ENCODE measurements at places on chromosomes 5 and 9.
A peak's percentile ranks its signal among the peaks of the same experiment; 100 is the strongest.

- no peaks in the 10 kb centered on the region for H3K4me1 ChIP-seq
- H3K36me3 ChIP-seq = no peaks in the 10 kb centered on the region
- no peak overlapping the region for H3K4me3 ChIP-seq
- H3K27ac ChIP-seq = no peak overlapping the region
Measured at GRCh38 chr5:95701074-95701473, 18.3 kb upstream of the SPATA9 start.

DNA sequence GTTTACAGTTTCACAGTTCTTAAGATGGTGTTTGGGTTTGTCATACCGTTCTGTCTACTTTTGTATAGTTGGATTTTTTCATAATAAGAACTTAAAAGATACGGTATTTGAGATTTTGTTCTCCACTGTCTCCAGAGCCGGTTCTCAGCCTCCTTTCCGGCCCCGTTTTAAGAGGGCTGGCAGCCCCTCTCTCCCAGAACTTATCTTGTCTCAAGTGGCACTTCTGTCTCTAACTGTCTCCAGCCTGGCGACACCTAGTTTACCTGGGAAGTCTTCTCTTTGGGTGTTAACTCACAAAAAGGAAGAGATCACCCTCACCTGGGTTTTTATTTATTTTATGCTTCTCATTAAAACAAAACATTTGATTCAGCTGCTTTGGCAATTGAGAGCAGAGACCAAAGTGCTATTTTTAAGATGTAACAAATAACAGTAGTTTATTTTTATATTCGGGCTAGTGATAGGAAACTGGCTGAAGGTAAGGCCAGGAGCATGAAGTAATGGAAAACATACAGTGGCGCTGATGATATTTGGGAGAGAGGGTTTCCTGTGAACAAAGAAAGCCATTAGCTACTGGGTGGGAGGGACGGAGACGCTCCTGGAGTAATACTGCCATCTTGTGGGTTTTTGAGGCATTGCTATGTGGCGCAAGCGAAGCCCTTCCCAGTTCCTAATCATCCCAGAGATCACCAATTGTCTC lies 48.3 kb downstream of the ACER2 start:
- DNase-seq = peak; percentile 69
- H3K27me3 ChIP-seq = no peaks in the 10 kb centered on the region
- no peak overlapping the region for H3K4me3 ChIP-seq
- peak overlapping the region; percentile 55 for H3K27ac ChIP-seq
- H3K36me3 ChIP-seq = no peaks in the 10 kb centered on the region

GRCh38 chr9:69496846-69497450 lies 171.9 kb downstream of the ENTREP1 start:
- no peak overlapping the region for H3K27ac ChIP-seq
- no peak for DNase-seq
- no peak overlapping the region for H3K4me3 ChIP-seq

DNA sequence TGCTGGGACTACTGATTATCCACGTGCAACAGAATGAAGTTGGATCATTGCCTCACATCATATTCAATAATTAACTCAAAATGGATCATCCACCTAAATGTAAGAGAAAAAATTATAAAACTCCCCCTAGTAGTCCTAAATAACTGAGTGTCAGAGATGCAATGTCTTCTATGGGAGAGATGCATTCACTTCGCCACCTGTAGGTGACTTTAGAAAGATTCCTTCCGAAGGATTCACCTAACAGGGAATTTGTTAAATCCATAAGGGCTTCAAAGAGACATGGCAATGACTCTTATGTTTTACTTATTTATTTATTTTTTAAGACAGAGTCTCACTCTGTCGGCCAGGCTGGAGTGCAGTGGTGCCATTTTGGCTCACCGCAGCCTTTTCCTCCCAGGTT lies 526.0 kb downstream of the MTRR start:
- no peaks in the 10 kb centered on the region for H3K4me1 ChIP-seq
- DNase-seq = no peak
- H3K4me3 ChIP-seq = no peak overlapping the region
- H3K36me3 ChIP-seq = no peaks in the 10 kb centered on the region
- H3K27ac ChIP-seq = no peak overlapping the region

GRCh38 chr5:116754556-116754955 lies 179.9 kb upstream of the SEMA6A start:
- H3K4me1 ChIP-seq = no peaks in the 10 kb centered on the region
- H3K36me3 ChIP-seq = peaks cover 6% of the 10 kb centered on the region
- DNase-seq = no peak
- H3K4me3 ChIP-seq = no peak overlapping the region

GRCh38 chr5:129601576-129601975 lies 141.5 kb downstream of the ADAMTS19 start:
- H3K4me1 ChIP-seq = no peaks in the 10 kb centered on the region
- H3K4me3 ChIP-seq = no peak overlapping the region
- no peaks in the 10 kb centered on the region for H3K36me3 ChIP-seq
- no peak overlapping the region for H3K27ac ChIP-seq

GRCh38 chr9:121279776-121280388 lies 11.9 kb downstream of the GSN start:
- peaks cover 13% of the 10 kb centered on the region for H3K27me3 ChIP-seq

GRCh38 chr5:62197697-62198096 lies 108.3 kb upstream of the KIF2A start:
- DNase-seq = no peak
- peaks cover 6% of the 10 kb centered on the region for H3K36me3 ChIP-seq
- H3K27me3 ChIP-seq = peaks cover 1% of the 10 kb centered on the region
- no peak overlapping the region for H3K4me3 ChIP-seq
- no peak overlapping the region for H3K27ac ChIP-seq

- no peaks in the 10 kb centered on the region for H3K4me1 ChIP-seq
- peaks cover 3% of the 10 kb centered on the region for H3K27me3 ChIP-seq
- no peak for DNase-seq
- no peak overlapping the region for H3K4me3 ChIP-seq
- no peak overlapping the region for H3K27ac ChIP-seq
Measured at GRCh38 chr5:134236318-134236717, 10.4 kb upstream of the PPP2CA start.

DNA sequence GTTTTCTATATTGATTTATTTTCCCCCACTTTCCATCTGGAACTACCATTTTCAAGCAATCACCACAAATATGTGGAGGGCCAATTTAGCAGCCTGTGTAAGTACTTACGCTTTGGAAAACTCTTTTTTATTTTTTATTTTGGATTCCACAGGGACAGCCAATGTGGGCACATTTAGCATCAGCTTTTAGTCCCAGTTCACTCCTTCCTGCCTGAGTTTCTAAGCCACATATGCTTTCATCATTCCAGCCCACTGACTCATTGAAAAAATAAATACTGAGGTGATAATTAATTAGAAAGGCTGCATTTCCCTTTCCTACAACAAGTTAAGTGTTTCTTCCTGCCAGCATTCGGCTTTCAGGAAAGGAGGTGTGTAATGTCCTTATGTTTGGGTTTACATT lies 76.8 kb downstream of the TMEM167A start:
- no peaks in the 10 kb centered on the region for H3K27me3 ChIP-seq
- peaks cover 13% of the 10 kb centered on the region for H3K4me1 ChIP-seq
- H3K4me3 ChIP-seq = no peak overlapping the region
- H3K27ac ChIP-seq = no peak overlapping the region

GRCh38 chr5:82992646-82993045 lies 84.5 kb downstream of the TMEM167A start:
- H3K36me3 ChIP-seq = no peaks in the 10 kb centered on the region
- no peak overlapping the region for H3K4me3 ChIP-seq
- no peaks in the 10 kb centered on the region for H3K27me3 ChIP-seq
- no peak overlapping the region for H3K27ac ChIP-seq
- no peak for DNase-seq

- no peak for DNase-seq
- H3K27me3 ChIP-seq = peaks cover 2% of the 10 kb centered on the region
- no peak overlapping the region for H3K27ac ChIP-seq
- no peaks in the 10 kb centered on the region for H3K36me3 ChIP-seq
- H3K4me1 ChIP-seq = peaks cover 2% of the 10 kb centered on the region
Measured at GRCh38 chr9:134600371-134600770, 41.2 kb upstream of the COL5A1 start.

- DNase-seq = no peak
- no peaks in the 10 kb centered on the region for H3K4me1 ChIP-seq
- no peak overlapping the region for H3K27ac ChIP-seq
- no peaks in the 10 kb centered on the region for H3K27me3 ChIP-seq
- H3K36me3 ChIP-seq = no peaks in the 10 kb centered on the region
- no peak overlapping the region for H3K4me3 ChIP-seq
Measured at GRCh38 chr5:52190737-52191136, 597.0 kb upstream of the ITGA1 start.

DNA sequence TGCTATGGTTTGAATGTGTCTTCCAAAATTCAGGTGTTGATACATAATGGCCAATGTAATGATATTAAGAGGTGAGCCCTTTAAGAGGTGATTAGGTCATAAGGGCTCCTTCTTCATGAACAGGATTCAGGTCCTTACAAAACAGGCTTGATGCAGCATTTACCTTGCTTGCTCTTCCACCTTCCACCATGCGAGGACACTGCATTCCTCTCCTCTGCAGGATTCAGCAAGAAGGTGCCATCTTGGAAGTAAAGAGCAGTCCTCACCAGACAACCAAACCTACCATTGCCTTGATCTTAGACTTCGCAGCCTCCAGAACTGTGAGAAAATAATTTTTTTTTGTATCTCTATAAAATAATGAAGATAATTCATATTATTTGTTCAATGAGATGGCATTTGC lies 314.0 kb upstream of the SMARCA2 start:
- H3K27me3 ChIP-seq = no peaks in the 10 kb centered on the region
- H3K27ac ChIP-seq = no peak overlapping the region
- DNase-seq = no peak
- H3K4me1 ChIP-seq = no peaks in the 10 kb centered on the region

DNA sequence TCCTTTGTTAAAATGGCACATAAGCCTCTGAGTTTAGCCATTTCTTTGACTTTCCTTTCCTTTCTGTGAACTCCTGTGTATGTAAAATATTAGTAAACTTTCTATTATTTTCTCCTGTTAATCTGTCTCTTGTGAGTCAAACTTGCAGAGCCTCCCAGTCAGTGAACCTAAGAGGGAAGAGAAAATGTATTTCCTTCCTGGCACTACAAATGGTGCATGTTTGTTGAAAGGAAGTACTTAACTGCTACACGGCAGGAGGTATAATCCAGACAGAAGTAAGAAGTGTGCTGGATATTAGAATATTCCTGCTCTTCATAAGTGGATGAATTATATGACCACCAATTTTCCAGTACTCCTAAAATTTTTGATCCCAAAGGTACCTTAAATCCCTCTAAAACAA lies 23.0 kb downstream of the CTSL start:
- DNase-seq = no peak
- peaks cover 18% of the 10 kb centered on the region for H3K4me1 ChIP-seq
- H3K27me3 ChIP-seq = peaks cover 3% of the 10 kb centered on the region
- peak overlapping the region; percentile 52 for H3K4me3 ChIP-seq
- H3K27ac ChIP-seq = peak overlapping the region; percentile 95

- no peak overlapping the region for H3K27ac ChIP-seq
- peaks cover 11% of the 10 kb centered on the region for H3K4me1 ChIP-seq
- no peaks in the 10 kb centered on the region for H3K27me3 ChIP-seq
- no peak overlapping the region for H3K4me3 ChIP-seq
- no peaks in the 10 kb centered on the region for H3K36me3 ChIP-seq
Measured at GRCh38 chr5:66987126-66987525, 209.5 kb downstream of the CD180 start.

GRCh38 chr9:14424289-14424688 lies 110.3 kb upstream of the NFIB start:
- H3K27ac ChIP-seq = peak overlapping the region; percentile 23
- H3K4me3 ChIP-seq = no peak overlapping the region
- H3K27me3 ChIP-seq = peaks cover 3% of the 10 kb centered on the region
- no peak for DNase-seq
- H3K36me3 ChIP-seq = no peaks in the 10 kb centered on the region

- peaks cover 35% of the 10 kb centered on the region for H3K4me1 ChIP-seq
- peaks cover 62% of the 10 kb centered on the region for H3K36me3 ChIP-seq
- H3K27me3 ChIP-seq = peaks cover 8% of the 10 kb centered on the region
- no peak overlapping the region for H3K4me3 ChIP-seq
Measured at GRCh38 chr5:157476702-157477408, 16.8 kb downstream of the NIPAL4 start.

DNA sequence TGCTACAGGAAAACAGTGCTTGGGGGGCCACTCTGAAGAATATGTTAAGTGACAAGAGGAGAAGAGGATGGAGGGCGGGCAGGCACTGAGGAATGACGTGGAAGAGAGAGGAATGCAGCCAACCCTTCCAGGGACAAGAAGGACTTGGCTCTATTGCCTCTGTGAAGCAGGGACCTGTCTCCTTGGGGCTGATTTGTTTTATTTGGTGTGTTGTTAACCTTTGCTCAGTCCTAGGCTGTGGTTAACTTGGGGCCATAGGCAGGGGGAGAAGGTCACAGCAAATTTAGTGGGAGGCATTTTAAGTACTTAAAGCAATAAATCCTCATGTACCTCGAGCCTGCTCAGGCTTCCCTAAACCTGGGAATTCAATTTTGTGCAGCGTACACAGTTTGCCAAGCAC lies 39.9 kb downstream of the KIF4B start:
- DNase-seq = no peak
- no peak overlapping the region for H3K27ac ChIP-seq
- no peaks in the 10 kb centered on the region for H3K27me3 ChIP-seq
- no peak overlapping the region for H3K4me3 ChIP-seq

GRCh38 chr5:3356016-3356415 lies 239.6 kb upstream of the IRX1 start:
- no peaks in the 10 kb centered on the region for H3K4me1 ChIP-seq
- H3K27ac ChIP-seq = no peak overlapping the region
- H3K36me3 ChIP-seq = peaks cover 4% of the 10 kb centered on the region
- no peak overlapping the region for H3K4me3 ChIP-seq

DNA sequence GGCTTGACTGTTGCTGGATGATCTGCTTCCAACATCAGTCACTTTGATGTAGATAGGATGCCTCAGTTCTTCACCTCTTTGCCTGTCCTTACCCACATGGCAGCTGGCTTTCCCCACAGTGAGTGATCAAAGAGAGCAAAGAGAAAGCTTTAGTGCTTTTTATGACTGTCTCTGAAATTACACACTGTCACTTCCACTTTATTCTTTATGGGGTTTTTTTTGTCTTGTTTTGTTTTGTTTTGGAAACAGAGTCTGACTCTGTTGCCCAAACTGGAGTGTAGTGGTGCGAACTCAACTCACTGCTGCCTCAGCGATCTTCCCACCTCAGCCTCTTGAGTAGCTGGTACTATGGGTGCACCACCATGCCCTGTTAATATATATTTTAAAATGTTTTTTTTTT lies 32.4 kb upstream of the C5orf24 start:
- no peaks in the 10 kb centered on the region for H3K27me3 ChIP-seq
- no peak overlapping the region for H3K4me3 ChIP-seq
- H3K4me1 ChIP-seq = no peaks in the 10 kb centered on the region
- peaks cover 16% of the 10 kb centered on the region for H3K36me3 ChIP-seq
- no peak overlapping the region for H3K27ac ChIP-seq
- DNase-seq = no peak

All from endothelial cell (in vitro differentiated cells).